ENCODE measurements at places on chromosomes 3 and 15.

- no peak for DNase-seq
Observed at GRCh38 chr15:73538123-73538522, 95.1 kb downstream of the NPTN start.

DNA sequence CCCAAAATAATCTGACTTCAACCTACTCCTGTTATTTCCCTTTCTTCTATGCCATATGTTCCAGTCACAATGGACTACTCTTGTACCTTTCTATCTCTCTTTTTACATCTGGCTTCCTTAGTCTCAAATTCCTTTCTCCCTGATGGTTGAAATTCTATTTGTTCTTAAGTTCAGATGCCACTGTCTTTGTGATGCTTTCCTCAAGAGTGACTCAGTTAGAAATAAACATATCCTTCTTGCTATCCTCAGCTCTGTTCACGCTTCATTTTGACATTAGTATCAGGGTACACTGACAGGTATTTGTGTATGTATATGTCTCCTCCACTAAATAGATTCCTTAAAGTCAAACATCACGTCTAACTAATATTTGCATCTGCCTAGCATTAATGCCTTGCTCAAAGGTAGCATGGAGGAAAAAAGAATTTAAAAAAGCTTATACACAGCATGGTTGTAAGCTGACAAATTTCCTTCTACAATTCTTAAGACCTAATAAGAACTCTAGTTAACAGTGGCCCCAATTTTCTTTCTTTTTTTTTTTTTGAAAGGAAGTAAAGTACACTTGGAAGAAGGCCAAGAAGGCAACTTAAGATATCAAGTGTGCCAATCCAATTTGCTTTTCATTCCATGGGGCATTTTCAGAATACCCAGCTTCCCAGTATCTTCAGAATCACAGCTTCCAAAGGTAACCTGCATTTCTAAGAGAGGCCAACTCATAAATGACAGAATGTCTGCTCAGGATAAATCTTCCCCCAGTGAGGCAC, 58.0 kb downstream of the CHAC1 start:
- no peak for DNase-seq

DNA sequence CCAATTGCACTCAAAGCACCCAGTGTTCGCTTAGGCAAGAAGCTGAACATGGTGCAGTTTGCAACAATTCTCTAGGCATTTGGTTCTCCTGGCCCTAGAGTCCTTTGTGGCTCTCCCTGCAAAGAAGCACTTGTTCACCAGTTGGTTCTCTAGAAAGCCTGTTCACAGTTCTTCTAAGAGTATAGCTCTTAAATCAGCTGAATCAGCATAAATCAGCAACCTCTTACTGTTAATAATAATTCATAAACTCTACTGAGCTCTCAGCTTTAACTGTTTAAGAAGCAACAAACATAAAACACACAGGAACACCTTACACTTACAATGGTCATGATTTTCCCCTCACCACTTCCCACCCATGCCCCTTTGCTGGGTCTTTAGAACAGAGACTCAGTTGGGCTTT, 56.8 kb upstream of the PPP2R3A start:
- DNase-seq = no peak

GRCh38 chr15:99558084-99558483, 7.7 kb upstream of the MEF2A start:
- no peak for DNase-seq

GRCh38 chr3:16448639-16449070, 64.8 kb downstream of the RFTN1 start:
- DNase-seq = no peak

- DNase-seq = no peak
Observed at GRCh38 chr3:57918123-57918837, 89.9 kb upstream of the FLNB start.

DNA sequence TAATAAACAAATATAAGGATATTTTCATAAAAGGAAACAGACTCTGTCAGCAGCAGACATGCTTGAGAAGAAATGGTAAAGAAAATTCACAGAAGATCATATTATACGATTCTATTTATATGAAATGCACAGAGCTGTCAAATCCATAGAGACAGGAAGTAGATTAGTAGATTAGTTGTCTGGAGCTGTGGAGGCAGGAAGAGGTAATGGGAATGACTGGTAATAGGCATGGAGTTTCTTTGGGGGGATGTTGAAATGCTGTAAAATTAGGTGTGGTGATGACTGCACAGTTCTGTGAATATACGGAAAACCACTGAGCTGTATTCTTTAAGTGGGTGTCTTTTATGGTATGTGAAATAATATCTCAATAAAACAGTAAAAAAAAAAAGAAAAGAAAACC, 35.3 kb downstream of the CEP152 start:
- DNase-seq = no peak

DNA sequence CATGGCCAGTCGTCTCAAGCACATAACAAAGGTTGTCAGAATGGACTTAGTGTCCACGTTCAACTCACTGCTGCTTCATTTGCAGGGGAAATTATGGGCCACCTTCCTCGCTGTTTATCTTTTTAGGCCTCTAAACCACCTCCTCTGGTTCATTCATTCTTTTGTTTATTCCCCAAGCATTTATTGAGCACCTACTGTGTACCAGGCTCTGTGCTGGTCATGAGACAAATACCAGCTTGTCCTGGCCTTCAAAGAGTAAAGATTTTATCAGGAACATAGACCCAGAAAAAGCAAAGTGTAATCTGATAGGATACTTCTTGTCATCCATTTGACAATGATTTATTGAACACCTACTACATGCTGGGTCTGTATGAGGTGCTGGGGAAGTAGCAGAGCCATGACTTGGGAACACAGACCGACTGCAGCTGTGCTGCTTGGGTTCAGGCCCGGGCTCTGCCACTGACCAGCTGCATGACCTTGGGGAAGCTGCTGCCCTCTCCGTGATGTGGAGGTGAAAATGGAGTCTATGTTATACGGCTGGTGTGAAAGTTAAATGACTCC, 63.4 kb upstream of the SLC6A6 start:
- DNase-seq = no peak

GRCh38 chr3:52685285-52685708, 416 bp downstream of the PBRM1 start:
- DNase-seq = peak; percentile 85

DNA sequence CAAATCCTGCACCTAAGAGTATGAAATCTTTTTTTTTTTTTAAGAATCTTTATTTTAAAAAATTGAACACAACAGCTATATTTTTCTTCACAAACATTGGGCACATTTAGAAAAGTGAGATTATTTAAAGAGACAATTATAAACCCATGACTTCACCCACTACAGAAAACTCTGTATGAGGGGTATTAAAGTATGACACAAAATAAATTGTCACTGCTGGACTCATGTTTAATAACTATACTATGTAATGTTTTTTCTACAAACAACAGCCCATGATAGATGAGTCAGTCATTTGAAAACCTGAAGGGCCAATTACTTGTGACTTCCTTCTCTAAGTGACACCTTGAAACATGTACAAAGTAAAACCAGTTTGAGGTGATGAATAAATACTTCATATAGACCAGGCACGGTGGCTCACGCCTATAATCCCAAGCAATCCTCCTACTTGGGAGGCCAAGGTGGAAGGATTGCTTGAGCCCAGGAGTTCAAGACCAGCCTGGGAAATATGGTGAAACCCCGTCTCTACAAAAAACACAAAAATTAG, 36.0 kb downstream of the AQR start:
- DNase-seq = no peak

GRCh38 chr3:187101184-187102072, 37.9 kb downstream of the RPL39L start:
- DNase-seq = peak; percentile 63

Measured in pancreas (tissue), 10 donors.